ACHN (cell line): ENCODE measurements at places on chromosomes 16 and 17.

GRCh38 chr17:65062171-65062915, 5.8 kb upstream of the GNA13 start:
- no peak for DNase-seq

DNA sequence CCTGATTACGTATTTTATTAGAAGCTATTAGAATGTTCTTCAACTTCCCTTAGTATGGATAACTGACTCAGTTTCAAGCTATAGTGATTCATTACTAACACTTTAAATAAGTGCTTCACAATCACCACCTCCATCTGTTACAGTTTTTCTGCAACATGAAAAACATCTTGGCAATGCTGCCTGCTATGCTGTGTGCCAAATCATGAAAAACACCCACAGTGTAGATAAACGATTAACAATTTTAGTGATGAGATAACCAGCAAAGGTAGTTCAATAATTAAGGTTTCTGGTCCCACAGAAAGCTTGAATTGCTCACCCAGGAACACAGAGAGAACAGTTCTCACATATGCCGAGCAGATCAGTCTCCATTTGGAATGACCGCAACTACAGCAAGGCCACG, 51.4 kb upstream of the SLC25A19 start:
- DNase-seq: no peak

DNA sequence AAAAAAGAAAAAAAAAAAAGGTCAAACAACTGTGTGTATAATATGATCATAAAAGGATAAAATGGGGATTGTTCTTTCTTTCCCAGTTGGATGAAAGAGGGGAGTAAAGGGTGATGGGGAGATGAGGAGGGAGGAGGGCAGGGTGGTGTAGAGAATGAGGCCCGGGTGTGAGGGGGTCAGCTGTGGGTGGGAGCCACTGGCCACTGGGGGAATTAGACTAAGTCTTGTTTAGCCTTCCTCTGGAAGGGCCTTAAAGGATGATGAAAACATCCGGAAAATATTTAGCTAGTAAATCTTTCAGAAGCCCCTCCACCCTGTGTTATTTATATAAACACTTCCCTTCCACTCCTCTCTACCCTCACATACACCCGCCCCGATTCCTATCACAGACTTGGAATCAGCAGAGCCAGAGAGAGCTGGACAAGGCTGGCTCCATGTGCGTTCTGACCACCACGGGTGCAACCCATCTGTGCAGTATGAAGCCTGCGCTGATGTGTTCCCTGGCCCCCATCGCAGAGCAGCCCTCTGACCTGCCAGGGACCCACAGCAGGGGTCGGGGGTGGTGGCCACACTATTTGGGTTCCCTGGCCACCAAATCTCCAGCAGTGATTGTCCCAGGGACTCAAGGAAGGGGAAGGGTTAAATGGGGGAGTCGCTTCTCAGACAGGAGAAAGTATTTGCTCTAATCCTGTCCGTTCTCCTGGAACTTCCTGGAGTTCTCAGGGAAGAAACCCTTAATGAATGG, 72.7 kb downstream of the GAS7 start:
- no peak for DNase-seq

DNA sequence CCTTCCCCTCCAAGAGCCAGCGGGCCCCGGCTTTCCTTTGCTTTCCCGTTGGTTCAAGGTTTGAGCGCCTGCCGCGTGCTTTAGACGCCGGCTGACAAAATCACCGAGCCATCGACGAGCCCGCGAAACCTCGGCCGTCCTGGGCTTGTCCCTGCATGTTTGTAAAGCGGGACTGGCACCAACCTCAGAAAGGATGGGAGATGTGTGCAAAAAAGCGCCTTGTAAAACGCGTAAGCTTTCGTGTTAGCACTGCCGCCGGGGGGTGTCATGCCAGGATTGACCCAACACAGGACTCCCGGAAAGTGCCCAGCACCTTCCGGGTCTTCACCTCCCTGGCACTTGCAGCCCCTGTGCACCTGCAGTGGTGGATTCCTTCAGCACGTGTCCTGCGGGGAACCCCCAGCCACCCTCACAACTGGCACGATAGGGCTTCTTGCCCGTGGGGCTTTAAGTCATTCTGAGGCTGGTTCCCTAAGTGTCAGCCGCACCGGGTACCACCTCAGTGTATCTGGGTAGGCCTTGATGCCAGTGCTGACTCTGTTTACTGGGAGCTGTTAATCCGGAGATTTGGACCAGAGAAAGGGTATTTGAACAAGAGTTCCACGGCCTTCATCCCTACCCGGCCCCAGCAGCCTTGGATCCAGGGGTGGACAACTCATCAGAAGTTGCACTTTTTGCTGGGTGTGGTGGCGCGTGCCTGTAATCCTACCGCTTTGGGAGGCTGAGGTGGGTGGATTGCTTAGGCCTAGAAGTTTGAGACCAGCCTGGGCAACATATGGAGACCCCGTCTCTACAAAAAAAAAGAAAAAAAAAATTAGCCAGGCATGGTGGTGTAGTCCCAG, 817 bp downstream of the NDUFAF8 start:
- DNase-seq: peak; percentile 41

DNA sequence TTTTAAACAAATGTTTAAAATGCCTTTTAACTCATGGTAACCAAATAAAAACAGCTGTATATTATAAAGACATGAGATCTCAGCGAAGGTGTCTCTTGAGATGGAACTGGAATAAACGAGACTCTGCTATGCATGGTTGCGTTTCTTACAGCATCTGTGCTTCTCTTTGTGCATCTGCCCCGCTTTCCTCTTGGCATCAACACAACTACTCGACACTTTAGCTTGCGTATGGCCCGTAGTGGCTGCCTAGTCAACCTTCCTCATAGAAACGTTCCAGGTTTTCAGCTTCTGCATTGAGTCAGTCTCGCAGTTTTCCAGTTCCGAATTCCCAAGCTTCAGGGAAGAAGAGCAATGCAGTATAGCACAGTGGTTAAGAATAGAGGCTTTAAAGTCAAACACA, 214.9 kb downstream of the CEP112 start:
- DNase-seq: no peak

- DNase-seq: peak; percentile 54
Measured at GRCh38 chr16:59192551-59193199, 458.6 kb upstream of the GOT2 start.

DNA sequence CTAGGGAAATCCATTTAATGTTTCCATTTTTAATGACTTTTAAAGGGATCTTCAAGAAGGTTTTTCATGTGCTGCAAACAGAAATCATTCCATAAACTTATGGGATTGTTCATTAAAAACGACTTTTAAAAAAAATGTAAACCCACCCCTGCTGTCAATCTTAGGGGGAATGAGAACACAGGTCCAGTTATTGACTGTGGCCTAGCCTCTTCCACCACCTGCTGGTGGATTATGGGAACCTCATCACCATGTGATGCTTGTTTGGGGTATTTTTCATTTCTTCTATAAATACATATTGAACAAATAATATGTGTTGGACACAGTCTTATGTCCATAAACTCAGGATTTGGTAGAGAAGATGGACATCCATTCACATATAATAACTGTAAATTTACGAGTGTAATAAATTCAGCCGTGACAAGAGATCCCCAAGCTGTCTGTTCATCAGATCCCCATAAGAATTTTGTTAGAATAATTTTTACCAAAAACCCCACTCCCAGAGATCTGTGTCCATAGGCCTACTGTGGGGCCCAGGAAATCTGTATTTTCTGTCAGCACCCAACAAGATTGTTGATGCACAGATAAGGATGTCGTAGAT, 42.0 kb upstream of the TMC5 start:
- DNase-seq: peak; percentile 64

DNA sequence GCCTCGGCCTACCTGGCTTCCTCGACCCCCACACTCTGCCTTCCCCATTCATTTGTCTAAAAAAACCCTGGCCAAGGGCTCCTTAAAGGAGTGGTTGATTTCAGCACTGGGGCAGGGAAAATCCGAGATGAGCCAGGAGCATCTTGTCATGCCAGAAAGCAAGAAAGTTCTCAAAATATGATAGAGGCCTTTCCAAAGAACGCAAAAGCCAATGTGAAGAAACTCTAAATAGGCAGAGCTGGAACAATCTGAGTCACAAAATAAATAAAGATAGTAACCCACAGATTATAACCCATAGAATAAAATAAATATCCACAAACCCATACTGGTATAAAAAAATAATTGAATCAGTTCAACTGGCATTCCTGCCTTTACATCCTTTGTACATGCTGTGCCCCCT, 192.3 kb upstream of the SALL1 start:
- DNase-seq: no peak

GRCh38 chr17:979212-979538, 401 bp downstream of the NXN start:
- DNase-seq: no peak

DNA sequence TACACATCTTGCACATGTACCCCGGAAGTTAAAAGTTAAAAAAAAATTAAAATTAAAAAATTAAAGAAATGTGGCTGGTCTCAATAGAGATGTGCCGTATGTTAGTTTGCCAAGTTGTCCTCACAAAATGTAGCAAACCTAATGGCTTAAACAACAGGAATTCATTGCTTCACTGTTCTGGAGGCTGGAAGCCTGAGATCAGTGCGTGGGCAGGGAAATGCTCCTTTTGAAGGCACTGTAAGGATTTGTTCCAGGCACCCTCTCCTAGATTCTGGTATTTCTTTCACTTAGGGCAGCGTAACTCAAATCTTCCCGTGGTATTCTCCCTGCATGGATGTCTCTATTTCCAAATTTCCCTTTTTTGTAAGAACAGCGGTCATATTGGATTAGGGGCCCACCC, 32.7 kb upstream of the MON1B start:
- no peak for DNase-seq

DNA sequence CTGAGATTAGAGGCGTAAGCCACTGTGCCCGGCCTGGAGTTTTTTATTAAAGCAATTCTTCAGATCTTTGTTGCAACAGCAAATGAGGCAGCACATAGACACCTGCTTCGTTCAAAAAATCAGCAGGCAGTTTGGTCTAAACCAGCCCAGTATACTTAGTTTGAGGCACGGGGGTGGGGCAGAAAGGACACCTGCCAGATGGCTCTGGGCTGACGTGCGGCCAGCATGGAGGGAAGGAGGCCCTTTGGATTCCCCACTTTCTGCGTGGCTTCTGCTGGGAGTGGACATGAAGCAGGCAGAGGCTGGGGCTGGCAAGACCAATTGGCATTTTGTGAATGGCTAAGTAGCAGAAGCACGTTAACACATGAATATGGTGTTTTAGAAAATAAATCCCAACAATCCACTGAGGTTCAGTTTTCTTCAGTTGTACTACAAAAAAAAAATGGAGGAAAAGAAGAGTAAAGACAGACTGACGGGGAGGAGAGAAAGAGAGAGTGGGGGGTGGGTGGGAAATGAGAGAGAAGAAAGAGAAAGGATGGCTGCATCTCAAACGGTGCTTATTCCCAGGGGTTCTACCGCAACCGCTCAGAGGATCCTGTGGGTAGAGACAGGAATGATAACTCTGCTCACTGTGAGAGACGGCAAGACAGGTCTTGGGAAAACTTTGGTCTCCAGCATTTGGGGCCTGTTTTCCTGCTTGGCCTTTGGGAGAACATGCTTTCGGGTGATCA, 16.3 kb downstream of the C16orf46 start:
- no peak for DNase-seq

DNA sequence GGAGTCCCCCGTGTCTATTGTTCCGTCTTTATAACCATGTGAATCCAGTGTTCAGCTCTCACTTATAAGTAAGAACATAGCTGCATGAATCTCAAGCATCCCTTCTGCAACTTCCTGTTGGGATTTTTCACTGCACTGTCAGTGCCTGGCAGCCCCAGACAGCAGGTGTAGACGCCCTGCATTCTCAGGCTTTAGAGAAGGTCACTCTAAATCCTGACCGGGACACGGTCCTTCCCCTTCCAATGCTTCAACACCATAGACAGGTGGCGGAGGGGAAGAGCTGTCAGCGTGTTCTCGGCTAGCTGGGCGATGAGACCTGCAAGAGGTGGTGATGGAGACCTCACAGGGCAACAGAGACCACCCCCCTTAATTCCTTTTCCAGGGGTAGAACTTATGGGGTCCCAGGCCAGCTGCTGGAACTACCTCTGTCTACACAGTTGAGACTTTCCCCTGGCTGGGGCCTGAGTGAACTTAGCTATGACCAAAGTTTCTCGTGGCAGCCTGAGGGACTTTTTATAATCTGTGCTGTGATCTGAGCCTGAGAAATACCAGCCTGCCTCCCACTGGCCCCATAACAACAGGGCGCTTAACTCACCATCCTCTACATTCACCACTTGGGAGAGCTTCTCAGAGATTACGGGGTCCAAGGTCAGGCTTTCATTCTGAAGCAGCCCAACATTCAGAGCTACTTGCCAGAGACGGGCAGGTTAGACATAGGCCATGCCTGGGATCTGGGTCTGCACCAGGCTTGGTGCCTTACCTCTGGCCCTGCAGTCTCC, 143.2 kb upstream of the TNRC6C start:
- DNase-seq: no peak

DNA sequence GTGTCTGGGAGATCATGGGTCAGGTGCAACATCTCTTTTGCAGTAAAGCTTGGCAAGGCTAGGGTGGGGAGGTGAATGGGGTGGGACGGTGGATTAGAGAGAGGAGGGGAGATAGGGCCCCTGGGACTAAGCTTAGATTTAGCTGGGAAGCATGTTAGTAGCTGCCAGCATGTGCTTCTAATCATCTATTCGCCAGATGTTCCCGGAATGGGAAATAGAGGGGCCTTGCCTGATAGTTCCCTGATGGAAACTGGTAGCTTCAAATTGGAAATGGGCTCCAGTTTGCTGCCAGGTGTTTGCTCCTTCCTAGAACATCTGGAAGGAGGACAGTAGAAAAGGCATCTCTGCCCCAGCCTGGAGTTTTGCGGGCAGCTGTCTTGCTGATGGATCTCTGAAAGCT, 176.1 kb downstream of the CCDC182 start:
- no peak for DNase-seq

DNA sequence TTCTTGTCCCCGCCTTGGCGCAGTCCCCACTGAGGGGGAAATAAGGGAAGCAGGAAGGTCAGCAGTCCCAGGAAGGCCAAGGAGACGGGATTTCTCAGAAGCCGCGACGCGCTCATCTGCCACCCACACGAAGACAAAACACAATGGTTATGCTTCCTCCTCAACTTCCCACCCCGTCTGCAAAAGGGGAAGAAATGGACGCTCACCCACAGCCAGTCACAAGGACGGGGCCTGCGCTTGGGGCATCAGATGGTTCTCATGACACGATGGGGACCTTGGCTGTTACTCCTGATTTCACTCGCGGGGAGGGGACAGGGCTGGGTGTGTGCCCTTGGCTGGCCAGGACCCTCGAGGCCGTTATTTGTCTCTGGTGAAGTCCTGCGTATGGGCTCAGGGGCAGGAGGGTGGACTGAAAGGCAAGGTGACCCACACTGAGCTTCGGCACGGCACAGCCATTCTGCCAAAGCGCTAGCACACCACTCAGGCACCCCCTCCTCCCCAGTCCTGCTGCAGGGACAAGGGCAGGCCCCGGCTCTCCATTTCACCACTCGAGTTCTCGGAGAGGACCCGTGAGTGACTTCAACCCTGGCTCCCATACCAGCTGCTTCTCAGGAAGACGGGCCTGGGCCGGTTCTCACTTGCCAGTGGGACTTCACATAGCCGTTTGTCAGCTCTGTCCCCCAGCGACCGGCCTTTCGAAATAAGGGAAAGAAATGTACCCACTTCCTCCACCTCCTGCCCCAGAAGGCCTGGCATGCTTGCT, 84.5 kb downstream of the ABR start:
- no peak for DNase-seq
